ENCODE measurements at places on chromosomes 16 and 17.

DNA sequence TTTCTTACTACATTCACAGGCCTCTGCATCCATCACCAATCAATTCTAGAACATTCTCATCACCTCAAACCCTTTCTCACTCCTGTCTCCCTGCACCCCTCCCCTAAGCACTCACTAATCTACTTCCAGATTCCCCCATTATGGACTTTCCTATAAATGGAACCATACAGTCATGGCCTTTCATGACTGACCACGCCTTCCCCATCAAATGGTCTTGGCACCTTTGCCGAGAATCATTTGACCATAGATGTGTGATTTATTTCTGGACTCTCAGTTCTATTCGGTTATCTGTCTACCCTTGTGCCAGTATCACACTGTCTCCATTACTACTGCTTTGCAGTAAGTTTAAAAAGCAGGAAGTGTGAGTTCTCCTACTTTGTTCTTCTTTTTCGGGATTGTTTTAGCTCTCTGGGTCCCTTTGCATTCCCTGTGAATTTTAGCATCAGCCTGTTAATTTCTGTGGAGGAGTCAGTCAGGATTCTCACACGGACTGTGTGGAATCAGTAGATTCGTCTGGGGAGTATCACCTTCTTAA is 27.5 kb downstream of the GTF3C1 start:
- DNase-seq = no peak

DNA sequence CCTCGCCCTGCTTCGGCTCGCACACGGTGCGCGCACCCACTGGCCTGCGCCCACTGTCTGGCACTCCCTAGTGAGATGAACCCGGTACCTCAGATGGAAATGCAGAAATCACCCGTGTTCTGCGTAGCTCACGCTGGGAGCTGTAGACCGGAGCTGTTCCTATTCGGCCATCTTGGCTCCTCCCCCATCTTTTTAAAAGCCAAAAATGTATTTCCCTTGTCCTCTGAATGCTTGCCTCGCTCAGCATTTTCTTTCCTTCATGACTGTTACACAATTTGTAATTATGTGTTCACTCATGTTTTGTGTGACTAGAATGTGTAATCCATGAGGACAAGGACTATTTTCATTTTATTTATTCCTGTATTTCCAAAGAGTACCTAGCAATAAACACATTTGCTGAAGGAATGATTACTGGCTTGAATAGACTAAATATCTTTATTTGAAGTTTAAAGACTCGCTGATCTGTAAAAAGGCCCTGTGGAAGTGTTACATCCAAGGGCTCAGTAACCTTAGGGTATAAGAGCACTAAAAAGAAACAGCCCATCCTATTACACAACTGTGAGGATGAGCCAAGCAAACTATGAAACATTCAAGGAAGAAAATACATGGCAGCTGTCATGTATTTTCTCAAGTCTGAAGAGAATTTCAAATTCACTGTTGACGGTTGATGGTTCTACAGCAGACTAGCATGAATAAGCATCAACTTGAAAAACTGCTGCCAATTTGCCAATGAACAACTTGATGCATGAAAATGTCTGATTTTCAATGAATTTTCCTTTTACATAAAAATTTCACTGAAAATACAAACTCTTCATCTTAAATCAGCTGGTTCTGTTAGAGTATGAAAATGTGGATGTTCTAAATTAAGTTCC is 192.6 kb downstream of the MYO1D start:
- no peak for DNase-seq

- DNase-seq = no peak
Observed at GRCh38 chr16:23842137-23842600, 6.4 kb downstream of the PRKCB start.

- no peak for DNase-seq
Observed at GRCh38 chr17:73288534-73289302, 23.1 kb downstream of the CDC42EP4 start.

GRCh38 chr16:86405319-86405718 is 105.0 kb upstream of the FOXF1 start:
- no peak for DNase-seq

- DNase-seq = no peak
Observed at GRCh38 chr16:48057048-48057447, 98.7 kb downstream of the ABCC12 start.

- peak; percentile 27 for DNase-seq
Observed at GRCh38 chr17:81831957-81832607, 1.0 kb downstream of the MCRIP1 start.

All from activated T-cell treated with anti-CD3 and anti-CD28 coated beads for 4 hours (primary cell).